ENCODE measurements at places on chromosomes 1 and 21. TPM values are rescaled to one million over a fixed set of nuclear protein-coding genes. Genes with fewer than 3 reads are reported as not detected.

GRCh38 chr1:114505148-114505561 is 5.8 kb downstream of the TRIM33 start:
- DNase-seq, result no peak
- peaks cover 39% of the 10 kb centered on the region for H3K36me3 ChIP-seq
- H3K27ac ChIP-seq, result peak overlapping the region; percentile 50

DNA sequence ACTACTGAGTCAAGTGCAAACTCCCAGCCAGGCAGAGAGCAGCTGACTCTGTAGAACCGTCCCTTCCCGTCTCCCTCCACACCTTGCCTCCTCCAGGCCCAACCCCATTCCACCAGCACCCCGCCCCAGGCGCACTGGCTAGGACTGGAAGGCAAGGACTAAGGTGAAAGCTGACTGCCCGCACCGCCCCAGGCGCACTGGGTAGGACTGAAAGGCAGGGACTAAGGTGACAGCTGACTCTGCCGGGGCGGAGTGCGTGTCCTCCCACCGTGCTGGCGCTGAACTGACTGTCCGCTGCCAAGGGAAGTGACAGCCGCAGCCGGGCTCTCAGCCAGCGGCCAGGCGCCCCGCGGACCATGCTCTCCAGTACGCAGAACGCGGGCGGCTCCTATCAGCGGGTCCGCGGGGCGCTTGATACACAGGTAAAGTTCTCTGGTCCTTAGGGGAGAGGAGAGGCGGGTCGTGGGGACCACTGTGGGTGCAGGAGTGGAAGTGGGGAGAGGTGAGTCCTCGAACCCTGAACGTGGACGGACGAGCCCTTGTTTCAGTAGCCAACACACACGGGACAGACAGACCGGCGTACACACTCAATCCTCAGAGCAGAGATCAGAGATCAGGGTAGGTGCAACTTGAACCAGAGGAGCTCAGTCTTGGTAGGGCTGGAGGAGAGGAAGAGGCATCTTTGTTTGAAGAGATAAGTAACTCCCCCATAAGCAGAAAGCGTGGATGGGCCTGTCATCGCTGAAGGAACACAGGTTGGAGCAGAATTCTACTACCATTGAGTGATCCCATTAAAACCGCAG is 58.0 kb downstream of the RBM11 start:
- H3K36me3 ChIP-seq, result no peaks in the 10 kb centered on the region
- no peak overlapping the region for H3K27ac ChIP-seq
- H3K4me1 ChIP-seq, result peaks cover 8% of the 10 kb centered on the region
- H3K27me3 ChIP-seq, result no peaks in the 10 kb centered on the region

DNA sequence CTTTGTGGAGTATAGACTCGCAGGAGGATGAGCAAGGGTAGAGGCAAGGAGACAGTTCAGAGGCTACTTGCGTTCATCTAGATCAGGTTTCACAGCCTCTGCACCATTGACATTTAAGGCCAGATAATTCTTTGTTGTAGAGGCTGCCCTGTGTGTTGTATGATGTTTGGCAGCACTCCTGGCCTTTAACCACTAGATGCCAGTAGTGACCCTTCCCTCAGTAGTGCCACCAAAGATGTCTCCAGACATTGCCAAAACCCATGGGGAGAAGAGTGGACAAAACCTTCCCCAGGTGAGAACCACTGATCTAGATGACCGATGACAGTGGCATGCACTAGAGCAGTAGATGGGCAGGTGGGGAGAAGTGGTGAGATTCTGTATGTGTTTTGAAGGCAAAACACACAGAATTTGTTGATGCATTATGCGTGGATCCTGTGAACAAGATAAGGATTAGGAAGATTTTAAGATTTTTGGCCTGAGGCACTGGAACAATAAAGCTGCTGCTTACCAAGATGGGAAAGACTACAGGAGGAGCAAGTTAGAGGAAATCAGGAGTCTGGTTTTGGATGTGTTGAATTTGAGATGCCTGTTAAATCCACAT is 9.9 kb upstream of the COG2 start:
- no peaks in the 10 kb centered on the region for H3K4me1 ChIP-seq
- H3K27me3 ChIP-seq, result peaks cover 4% of the 10 kb centered on the region
- DNase-seq, result no peak
- H3K4me3 ChIP-seq, result no peak overlapping the region

GRCh38 chr1:162537216-162537615 is 24.3 kb upstream of the UAP1 start:
- no peaks in the 10 kb centered on the region for H3K4me1 ChIP-seq
- H3K4me3 ChIP-seq, result no peak overlapping the region
- no peak overlapping the region for H3K27ac ChIP-seq
- no peaks in the 10 kb centered on the region for H3K36me3 ChIP-seq

GRCh38 chr1:78385744-78386462 is 104.9 kb upstream of the PTGFR start:
- no peaks in the 10 kb centered on the region for H3K4me1 ChIP-seq
- no peak overlapping the region for H3K4me3 ChIP-seq
- no peak for DNase-seq

DNA sequence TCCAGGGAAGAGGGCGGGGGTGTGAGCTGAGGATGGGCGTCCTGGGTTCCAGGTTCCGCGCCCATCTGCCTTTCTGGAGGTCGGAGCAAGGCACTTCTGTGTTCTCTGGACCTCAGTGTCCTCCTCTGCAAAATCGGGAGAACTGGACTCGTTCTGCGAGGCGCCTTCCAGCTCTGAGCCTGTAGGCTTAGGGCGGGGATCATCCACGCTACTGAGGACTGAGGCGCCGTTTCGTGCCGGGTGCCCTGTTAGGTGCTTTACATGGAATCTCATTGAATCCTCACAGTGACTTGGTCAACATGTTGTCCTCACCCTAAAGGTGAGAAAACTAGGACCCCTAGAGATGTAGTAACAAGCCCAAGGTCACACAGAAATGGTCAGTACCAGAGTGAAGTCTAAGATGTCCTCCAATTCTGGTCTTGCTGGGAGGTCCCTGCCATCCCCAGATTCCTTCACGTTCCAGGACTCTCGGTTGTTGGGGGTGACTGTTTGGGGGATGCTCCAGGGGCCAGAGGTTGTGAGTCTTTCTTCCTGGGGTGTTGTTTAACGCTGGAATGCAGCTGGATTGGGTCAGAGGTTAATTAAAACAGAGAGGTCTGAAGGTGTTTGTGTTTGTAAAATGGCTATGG is 677 bp downstream of the PRKAA2 start:
- H3K4me3 ChIP-seq, result no peak overlapping the region
- no peaks in the 10 kb centered on the region for H3K36me3 ChIP-seq
- peaks cover 5% of the 10 kb centered on the region for H3K27me3 ChIP-seq
- no peak for DNase-seq

- H3K27ac ChIP-seq, result peak overlapping the region; percentile 89
- no peak for DNase-seq
- peaks cover 7% of the 10 kb centered on the region for H3K36me3 ChIP-seq
- peaks cover 39% of the 10 kb centered on the region for H3K4me1 ChIP-seq
- H3K4me3 ChIP-seq, result peak overlapping the region; percentile 55
- no peaks in the 10 kb centered on the region for H3K27me3 ChIP-seq
These were observed 1.5 kb downstream of the PHACTR4 start for GRCh38 chr1:28371010-28371377.

DNA sequence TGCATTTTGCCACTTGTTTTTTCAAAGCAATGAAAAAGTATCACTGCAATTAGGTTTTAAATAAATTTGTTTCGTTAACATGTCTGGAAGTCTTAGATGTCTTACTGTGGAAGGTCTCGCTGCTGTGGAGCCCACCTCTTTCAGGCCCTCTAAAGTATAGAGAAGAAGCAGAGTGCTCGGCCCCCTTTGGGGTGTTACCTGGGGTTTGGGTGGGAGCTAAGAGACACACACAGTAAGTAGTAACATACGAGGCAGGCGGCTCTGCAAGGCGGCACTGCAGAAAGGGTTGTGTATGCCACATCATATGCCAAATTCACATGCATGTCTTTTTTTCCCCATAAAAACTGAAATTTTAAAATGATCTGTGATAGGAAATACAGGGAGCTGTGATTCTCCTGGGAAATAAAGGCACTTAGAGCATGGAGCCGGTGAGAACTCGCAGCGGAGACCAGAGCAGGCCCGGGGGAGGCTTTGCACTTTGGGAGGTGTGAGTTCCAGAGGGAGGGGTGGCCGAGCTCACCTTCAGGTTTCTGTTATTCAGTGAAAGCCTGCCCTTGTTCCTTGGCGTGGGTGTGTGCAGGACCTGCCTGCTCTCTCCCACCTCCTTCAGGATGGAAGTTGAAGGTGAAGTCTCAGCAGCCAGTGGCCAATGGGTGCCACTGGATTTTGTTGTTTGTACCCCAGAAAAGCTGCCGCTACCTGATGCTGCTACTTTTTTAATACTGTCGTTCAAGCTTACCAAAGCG is 35.7 kb upstream of the PWP2 start:
- peaks cover 90% of the 10 kb centered on the region for H3K36me3 ChIP-seq
- no peak for DNase-seq
- no peak overlapping the region for H3K4me3 ChIP-seq

DNA sequence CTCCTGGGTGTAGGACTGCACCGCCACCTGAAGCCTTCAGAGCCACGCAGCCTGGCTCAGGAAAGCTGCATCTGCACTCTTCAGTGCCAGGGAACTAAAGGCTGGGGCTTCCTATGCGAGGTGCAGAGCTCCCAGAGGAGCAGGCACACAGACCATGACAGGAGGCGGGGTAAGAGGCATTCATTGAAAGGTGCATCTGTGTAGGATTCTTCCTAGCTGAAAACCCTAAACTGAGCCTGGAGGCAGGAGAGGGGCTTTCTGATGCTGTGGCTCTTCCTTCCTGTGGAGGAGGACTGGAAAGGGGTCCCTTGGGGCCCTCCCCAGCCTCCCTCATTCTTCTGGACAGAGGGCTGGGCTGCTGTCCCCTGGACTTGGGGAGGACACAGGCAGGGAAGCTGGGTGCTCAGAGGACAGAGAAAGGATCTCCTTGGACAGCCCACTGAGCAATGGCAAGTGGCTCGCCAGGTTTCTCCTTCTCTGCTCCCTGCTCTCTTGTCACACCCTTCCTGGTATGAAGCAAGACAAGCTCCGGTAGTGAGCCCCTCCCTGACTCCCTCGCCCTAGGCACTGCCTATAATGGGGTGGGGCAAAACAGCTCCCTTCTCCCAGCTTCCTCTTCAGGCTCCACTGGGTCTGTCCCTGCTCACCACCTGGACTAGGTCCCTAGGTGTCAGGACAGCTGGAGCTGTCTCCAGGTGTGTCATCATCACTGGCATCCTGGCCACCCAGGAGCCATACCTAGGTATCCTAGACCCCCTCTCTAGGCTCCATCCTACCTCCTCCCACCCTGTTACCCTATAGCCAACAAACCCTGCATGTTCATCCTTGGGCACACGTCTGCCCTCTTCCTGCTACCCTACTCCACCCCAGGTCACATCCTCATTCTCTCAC is 20.0 kb downstream of the S100A6 start:
- H3K4me3 ChIP-seq, result no peak overlapping the region
- H3K36me3 ChIP-seq, result no peaks in the 10 kb centered on the region

DNA sequence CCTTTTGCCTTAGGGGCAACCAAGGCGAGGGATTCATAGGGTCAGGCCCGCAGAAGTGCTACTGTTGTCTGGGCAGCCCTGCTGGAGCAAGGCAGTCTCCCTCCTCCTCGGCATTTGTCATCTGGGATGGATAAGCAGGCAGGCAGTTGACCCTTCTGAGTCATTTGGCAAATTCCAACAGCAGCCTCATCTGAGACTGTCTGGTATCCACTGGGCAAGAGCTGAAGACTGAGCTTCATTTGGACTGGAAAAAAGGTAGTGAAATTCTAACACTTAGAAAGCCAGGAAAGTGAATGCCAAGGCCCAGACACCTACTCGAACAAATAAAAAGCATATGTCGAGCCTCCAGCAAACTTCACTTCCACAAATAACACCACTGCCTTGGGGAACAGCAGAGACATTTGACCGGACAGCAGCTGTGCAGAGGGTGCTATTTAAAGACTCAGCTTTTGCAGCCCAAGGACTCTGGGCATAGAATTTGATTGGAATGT is 4.0 kb upstream of the ZBTB40 start:
- H3K27me3 ChIP-seq, result no peaks in the 10 kb centered on the region
- H3K27ac ChIP-seq, result no peak overlapping the region
- DNase-seq, result peak; percentile 43
- H3K4me1 ChIP-seq, result peaks cover 19% of the 10 kb centered on the region
- H3K4me3 ChIP-seq, result no peak overlapping the region

The PRRX1 gene
- not detected for total RNA-seq

The TSPEAR gene
- total RNA-seq, result not detected

The KCNJ9 gene
- total RNA-seq, result not detected

The EFCAB14 gene
- total RNA-seq, result 36.4 TPM

The GCSAML gene
- not detected for total RNA-seq
